ENCODE measurements at places on chromosomes 13 and 19.

GRCh38 chr13:70188567-70188966, 80.3 kb upstream of the KLHL1 start:
- no peak for DNase-seq

DNA sequence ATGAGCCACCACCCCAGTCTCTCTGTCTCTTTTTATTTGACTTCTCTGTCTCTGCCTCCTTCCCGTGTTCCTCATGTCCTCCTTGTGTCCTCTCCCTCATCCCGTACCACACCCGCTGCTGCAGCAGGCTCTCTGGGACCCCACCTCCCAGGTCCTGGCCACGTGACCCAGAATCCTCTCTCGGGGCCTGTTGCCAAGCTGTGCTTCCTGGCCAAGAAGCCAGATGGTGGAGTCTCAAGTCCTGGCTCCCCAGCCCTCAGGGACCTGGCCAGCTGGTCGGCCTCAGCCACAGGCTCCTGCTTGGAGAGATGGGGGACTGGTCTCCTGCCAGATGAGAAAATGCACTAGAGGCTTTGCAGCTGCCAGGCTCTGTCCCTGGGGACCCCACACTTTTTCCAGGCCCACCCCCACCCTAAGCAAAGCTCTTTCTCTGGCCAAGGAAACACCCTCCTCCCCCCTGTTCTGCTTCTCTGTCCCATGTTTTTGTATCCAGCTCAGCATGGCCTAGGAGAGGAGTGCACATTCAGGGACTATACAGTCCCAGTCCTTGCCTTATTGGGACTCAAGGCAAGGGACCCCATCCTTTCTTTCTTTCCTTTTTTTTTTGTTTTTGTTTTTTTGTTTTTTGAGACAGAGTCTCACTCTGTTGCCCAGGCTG, 34.3 kb upstream of the SHKBP1 start:
- no peak for DNase-seq

- no peak for DNase-seq
These were observed 18.1 kb downstream of the ESD start for GRCh38 chr13:46778890-46779289.

- no peak for DNase-seq
These were observed 5.1 kb upstream of the DCUN1D2 start for GRCh38 chr13:113495494-113496210.

GRCh38 chr19:16204005-16204294, 6.2 kb downstream of the AP1M1 start:
- no peak for DNase-seq

DNA sequence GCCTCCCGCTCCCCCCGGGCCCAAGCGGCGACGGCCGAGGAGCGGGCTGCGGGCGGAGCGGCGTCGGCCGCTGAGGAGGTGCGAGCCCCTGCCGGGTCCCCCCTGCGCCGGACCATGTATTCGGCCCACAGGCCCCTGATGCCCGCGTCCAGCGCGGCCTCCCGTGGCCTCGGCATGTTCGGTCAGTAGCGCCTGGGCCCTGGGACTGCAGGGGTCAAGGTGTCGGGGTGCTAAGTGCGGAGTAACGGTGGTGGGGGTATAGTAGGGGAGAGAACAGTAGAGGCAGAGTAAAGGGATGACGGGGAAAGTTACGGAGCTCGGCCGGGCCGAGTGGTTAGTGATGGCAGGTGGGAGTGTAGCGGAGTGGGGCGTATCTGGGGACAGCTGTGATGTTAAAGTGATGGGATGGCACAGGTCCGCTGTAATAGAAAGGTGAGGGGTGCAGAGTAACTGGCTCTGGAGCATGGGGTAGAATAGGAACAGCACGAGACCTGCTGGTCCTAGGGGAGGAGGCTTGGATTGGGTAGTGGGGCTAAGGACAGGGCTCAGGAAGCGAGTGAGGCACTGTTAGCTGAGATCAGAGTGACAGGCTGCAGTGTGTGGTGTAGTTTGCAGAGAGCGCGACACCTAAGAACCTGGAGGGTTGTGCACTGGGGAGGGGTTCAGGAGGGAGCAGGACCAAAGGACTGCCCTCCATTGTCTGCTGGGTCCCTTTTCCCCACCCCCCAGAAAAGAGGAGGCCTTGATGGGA, 15.7 kb downstream of the CIC start:
- peak; percentile 23 for DNase-seq

- no peak for DNase-seq
These were observed 1.4 kb upstream of the RCBTB1 start for GRCh38 chr13:49586717-49587116.

Data from activated T-cell treated with anti-CD3 and anti-CD28 coated beads, Interleukin-2, amount 50 U/mL, for 72 hours (primary cell).